ENCODE measurements at places on chromosomes 1 and 21.

DNA sequence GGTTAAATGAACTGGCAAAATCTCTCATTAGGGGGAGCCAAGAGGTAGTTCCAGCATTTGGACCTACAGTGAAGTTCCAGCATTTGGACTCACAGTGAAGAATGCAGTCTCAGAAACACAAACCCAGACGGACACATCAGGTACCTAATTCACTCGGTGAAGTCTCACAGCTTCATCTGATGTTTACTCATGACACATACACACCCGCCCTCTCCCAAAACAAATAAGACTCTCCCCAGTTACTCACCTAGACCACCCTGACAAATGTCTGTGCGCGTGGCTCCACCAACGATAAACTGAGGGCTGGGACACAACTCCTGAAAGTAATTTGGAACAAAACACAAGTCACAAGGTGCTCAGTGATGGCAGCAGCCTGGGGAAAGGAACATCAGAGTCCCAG is 11.4 kb downstream of the CAPN8 start:
- no peak overlapping the region for H3K27ac ChIP-seq
- H3K36me3 ChIP-seq: peaks cover 7% of the 10 kb centered on the region
- DNase-seq: no peak
- peaks cover 28% of the 10 kb centered on the region for H3K27me3 ChIP-seq

DNA sequence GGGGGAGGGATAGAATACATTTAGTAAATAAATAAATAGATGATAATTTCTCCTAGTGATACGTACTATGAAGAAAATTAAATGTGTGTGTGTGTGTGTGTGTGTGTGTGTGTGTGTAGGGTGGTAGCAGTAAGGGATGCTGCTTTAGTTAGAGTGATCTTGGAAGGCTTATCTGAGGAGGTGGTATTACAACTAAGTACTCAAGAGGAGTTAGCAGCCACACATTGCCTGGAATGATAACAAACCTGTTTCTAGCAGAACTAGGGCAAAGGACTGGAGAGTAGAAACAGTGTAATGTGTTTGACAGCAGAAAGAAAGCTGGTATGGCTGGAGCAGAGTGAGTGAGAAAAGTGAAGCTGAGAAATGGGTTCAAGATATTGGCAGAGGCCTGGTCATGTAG is 58.3 kb upstream of the FASLG start:
- peaks cover 12% of the 10 kb centered on the region for H3K36me3 ChIP-seq
- H3K4me3 ChIP-seq: no peak overlapping the region
- DNase-seq: no peak
- no peaks in the 10 kb centered on the region for H3K27me3 ChIP-seq

DNA sequence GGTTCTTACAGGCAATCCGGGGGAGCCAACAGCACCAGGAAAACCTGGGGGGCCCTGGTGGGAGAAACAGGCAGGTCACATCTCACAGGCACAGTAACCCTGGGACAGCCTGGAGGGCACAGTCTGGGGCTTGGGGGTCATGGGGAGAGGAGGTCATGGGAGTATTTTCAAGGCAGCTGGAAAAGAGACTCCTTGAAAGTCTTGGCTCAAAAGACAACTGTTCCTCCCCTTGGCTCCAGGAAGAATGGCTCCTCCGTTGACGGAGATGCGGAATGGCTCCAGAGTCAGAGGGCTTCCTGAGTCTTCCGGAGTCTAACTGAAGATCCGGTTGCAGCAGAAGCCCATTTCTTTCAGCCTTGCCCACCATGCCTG is 25.9 kb upstream of the PEF1 start:
- peaks cover 15% of the 10 kb centered on the region for H3K4me1 ChIP-seq
- peak overlapping the region; percentile 68 for H3K27ac ChIP-seq
- peaks cover 57% of the 10 kb centered on the region for H3K27me3 ChIP-seq
- H3K4me3 ChIP-seq: peak overlapping the region; percentile 92

GRCh38 chr1:70909262-70909822 is 138.3 kb downstream of the PTGER3 start:
- no peak overlapping the region for H3K27ac ChIP-seq
- H3K4me3 ChIP-seq: no peak overlapping the region
- no peaks in the 10 kb centered on the region for H3K4me1 ChIP-seq
- no peaks in the 10 kb centered on the region for H3K27me3 ChIP-seq
- no peak for DNase-seq

- peak overlapping the region; percentile 85 for H3K4me3 ChIP-seq
- H3K4me1 ChIP-seq: peaks cover 41% of the 10 kb centered on the region
- no peaks in the 10 kb centered on the region for H3K27me3 ChIP-seq
- no peaks in the 10 kb centered on the region for H3K36me3 ChIP-seq
- no peak for DNase-seq
Measured at GRCh38 chr1:41738475-41738874, 180.2 kb downstream of the HIVEP3 start.

GRCh38 chr1:33410091-33410701 is 20.7 kb downstream of the PHC2 start:
- no peak for DNase-seq
- H3K27ac ChIP-seq: no peak overlapping the region
- peaks cover 30% of the 10 kb centered on the region for H3K27me3 ChIP-seq
- H3K4me1 ChIP-seq: no peaks in the 10 kb centered on the region
- no peak overlapping the region for H3K4me3 ChIP-seq
- H3K36me3 ChIP-seq: peaks cover 3% of the 10 kb centered on the region

DNA sequence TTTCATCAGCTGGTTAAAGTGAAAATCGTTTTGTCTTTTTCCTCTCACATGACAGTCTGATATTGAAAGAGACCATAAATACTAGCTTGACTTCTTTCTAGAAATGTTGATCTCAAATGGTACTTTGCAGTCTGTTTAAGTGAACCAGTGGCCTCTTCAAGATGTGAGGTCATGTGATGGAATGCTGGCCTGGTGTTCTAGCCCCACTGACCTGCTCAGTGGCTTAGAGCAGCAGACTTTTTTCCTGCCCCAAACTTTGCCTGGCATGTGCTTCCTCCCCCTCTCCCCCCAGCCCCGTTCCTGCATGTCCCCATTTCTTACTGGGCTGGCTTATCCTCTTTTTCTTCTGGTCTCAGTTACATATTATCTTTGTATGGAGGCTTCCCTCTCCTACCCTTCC is 34.3 kb downstream of the ZYG11A start:
- H3K27ac ChIP-seq: no peak overlapping the region
- H3K4me1 ChIP-seq: no peaks in the 10 kb centered on the region
- H3K4me3 ChIP-seq: no peak overlapping the region
- no peak for DNase-seq

GRCh38 chr1:50750021-50750619 is 209.9 kb downstream of the FAF1 start:
- H3K4me1 ChIP-seq: peaks cover 4% of the 10 kb centered on the region
- H3K27ac ChIP-seq: no peak overlapping the region
- H3K36me3 ChIP-seq: no peaks in the 10 kb centered on the region
- no peak overlapping the region for H3K4me3 ChIP-seq
- no peaks in the 10 kb centered on the region for H3K27me3 ChIP-seq

DNA sequence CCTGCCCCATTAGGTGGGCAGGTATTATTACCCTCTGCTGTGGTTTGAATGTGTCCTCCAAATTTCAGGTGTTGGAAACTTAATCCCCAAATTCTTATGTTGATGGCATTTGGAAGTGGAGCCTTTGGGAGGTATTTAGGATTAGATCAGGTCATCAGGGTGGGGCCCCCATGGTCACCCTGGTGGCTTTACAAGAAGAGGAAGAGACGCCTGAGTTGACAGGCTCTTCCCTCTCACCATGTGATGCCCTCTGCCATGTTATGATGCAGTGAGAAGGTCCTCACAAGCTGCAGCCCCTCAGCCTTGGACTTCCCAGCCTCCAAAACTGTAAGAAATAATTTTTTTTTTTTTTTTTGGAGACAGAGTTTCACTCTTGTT is 8.8 kb upstream of the THEMIS2 start:
- H3K27me3 ChIP-seq: no peaks in the 10 kb centered on the region
- DNase-seq: no peak
- peak overlapping the region; percentile 96 for H3K27ac ChIP-seq
- H3K36me3 ChIP-seq: no peaks in the 10 kb centered on the region
- H3K4me3 ChIP-seq: peak overlapping the region; percentile 75

- H3K27ac ChIP-seq: no peak overlapping the region
- H3K36me3 ChIP-seq: no peaks in the 10 kb centered on the region
- H3K27me3 ChIP-seq: peaks cover 7% of the 10 kb centered on the region
- H3K4me1 ChIP-seq: no peaks in the 10 kb centered on the region
- H3K4me3 ChIP-seq: no peak overlapping the region
Measured at GRCh38 chr21:40863839-40864238, 16.9 kb upstream of the DSCAM start.

DNA sequence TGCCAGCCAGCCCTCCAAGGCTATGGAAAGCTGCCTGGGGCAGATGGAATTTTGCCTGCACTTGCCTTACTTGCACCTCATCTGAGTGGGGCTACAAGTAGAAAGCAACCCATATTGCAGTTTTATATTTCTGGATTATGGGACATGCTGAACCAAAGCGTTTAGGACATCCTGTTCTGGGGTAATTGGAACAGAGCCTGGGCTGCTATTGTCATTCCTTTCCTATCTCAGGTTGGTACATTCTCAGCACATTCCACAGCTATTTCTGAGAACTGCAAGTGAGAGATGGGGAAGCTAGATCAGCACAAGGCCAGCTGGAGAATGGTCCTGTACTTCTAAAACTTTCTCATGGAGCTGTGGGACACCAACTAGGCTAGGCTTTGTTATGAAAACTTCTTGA is 713.8 kb downstream of the KCNT2 start:
- DNase-seq: no peak
- no peak overlapping the region for H3K4me3 ChIP-seq
- H3K27ac ChIP-seq: no peak overlapping the region
- no peaks in the 10 kb centered on the region for H3K4me1 ChIP-seq

GRCh38 chr1:14607295-14607694 is 8.8 kb downstream of the KAZN start:
- H3K27me3 ChIP-seq: peaks cover 58% of the 10 kb centered on the region
- no peaks in the 10 kb centered on the region for H3K36me3 ChIP-seq
- DNase-seq: no peak

GRCh38 chr1:84037758-84038611 is 39.1 kb upstream of the TTLL7 start:
- DNase-seq: no peak
- no peak overlapping the region for H3K4me3 ChIP-seq
- no peaks in the 10 kb centered on the region for H3K4me1 ChIP-seq
- no peak overlapping the region for H3K27ac ChIP-seq
- peaks cover 21% of the 10 kb centered on the region for H3K27me3 ChIP-seq

GRCh38 chr21:27408826-27409225 is 441.9 kb upstream of the ADAMTS5 start:
- H3K4me3 ChIP-seq: no peak overlapping the region
- H3K4me1 ChIP-seq: no peaks in the 10 kb centered on the region
- no peaks in the 10 kb centered on the region for H3K36me3 ChIP-seq
- H3K27ac ChIP-seq: no peak overlapping the region
- H3K27me3 ChIP-seq: no peaks in the 10 kb centered on the region

DNA sequence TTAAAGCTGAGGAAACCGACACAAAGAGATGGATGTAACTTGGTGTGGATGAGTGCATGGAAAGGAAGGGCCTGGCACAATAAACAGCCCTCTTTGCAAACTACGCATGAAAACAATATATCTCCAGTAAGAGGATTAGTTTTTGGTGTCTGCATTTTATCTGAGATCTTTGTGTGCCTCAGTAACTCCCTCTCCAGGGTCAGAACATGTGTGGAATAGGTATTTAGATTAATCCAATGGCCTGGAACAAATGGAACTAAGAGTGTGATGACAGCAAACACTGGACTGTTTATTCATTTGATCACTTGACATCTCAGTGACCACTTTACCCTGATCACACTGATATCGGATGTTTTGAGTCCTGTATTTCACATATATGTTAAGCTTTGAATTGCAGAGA is 45.3 kb downstream of the AKNAD1 start:
- no peaks in the 10 kb centered on the region for H3K27me3 ChIP-seq
- no peaks in the 10 kb centered on the region for H3K36me3 ChIP-seq
- no peak for DNase-seq
- no peaks in the 10 kb centered on the region for H3K4me1 ChIP-seq
- no peak overlapping the region for H3K4me3 ChIP-seq

- H3K4me1 ChIP-seq: peaks cover 9% of the 10 kb centered on the region
- H3K36me3 ChIP-seq: no peaks in the 10 kb centered on the region
- H3K27ac ChIP-seq: no peak overlapping the region
- no peak overlapping the region for H3K4me3 ChIP-seq
- DNase-seq: no peak
- H3K27me3 ChIP-seq: peaks cover 7% of the 10 kb centered on the region
Measured at GRCh38 chr1:192700834-192701271, 64.9 kb downstream of the RGS13 start.

DNA sequence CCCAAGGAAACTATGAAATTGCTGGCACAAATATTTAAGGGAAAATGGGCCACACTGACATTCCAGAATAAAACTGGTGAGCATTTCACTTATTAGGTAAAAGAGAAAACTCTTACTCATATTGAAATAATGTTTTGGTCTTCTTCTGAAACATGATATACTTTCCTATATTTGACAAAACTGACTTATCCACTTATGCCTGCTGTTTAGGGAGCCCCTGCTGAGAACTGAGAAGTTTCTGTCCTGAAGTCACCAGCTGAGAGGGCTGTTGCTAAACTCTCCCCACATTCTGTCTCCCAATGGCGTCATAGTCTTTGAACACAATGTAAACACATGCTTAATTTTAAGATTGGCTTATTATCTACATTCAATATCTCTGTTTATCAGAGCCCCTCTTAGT is 46.8 kb upstream of the ZC3H11B start:
- peaks cover 30% of the 10 kb centered on the region for H3K27me3 ChIP-seq
- peaks cover 4% of the 10 kb centered on the region for H3K4me1 ChIP-seq
- no peak overlapping the region for H3K4me3 ChIP-seq
- no peak for DNase-seq
- H3K27ac ChIP-seq: no peak overlapping the region

DNA sequence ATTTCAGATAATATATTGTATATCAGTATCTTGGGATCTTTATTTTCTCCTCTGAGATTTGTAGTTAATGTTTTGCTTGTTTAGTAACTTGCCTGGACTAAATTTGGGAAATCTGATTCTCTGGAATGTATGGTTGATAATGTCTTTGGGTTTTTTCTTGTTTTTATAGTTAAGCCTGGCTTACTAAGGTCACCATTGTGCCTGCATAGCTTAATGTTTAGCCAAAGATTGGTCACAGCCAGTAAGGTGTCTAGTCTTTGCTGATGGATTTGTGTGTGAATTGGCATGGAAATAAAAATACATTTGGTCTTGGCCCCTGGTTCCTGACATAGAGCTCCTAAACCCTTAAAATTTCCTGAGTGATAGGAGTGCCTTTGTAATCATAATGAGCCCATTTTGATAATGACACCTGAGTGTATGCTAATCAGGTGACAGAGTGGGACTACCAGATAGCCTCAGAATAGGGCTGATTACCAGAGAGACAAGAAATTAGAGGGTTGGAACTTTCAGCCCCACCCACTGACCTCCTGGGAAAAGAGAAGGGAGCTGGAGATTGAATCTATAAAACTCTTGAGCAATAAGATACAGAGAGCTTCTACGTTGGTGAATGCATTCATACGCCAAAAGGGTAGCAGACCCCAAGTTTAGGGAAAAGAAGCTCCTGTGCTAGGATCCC is 47.9 kb upstream of the NUF2 start:
- no peaks in the 10 kb centered on the region for H3K4me1 ChIP-seq
- H3K27ac ChIP-seq: no peak overlapping the region
- no peaks in the 10 kb centered on the region for H3K27me3 ChIP-seq
- no peak for DNase-seq
- H3K4me3 ChIP-seq: no peak overlapping the region

GRCh38 chr1:24557220-24557619 is 1.3 kb downstream of the NCMAP start:
- H3K27ac ChIP-seq: no peak overlapping the region
- DNase-seq: no peak
